ENCODE measurements at places on chromosomes 2 and 18.

- DNase-seq = no peak
These were observed 56.4 kb downstream of the KCNH7 start for GRCh38 chr2:162782138-162782537.

- no peak for DNase-seq
These were observed 187.4 kb upstream of the NCKAP5 start for GRCh38 chr2:133755480-133756300.

DNA sequence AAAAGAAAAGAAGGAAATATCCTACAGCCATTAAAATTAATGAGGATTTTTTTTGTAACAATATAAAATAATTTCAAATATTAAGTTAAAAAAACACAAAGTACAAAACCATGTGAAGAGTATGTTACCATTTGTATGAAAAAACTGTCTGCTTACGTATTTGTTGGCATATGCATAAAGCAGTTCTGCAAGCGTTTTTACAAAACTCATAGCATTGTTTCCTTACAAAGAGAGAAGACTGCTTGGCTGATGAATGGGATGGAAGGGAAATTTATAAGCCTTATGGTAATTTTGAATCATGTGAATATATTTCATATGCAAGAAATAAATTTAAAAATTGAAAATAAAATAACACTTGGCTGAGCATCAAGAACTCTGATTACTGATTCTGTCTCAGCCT, 63.1 kb downstream of the METTL4 start:
- DNase-seq = no peak

- no peak for DNase-seq
These were observed 51.0 kb downstream of the ABI2 start for GRCh38 chr2:203379156-203379555.

- no peak for DNase-seq
These were observed 31.2 kb upstream of the TBR1 start for GRCh38 chr2:161384864-161385263.

DNA sequence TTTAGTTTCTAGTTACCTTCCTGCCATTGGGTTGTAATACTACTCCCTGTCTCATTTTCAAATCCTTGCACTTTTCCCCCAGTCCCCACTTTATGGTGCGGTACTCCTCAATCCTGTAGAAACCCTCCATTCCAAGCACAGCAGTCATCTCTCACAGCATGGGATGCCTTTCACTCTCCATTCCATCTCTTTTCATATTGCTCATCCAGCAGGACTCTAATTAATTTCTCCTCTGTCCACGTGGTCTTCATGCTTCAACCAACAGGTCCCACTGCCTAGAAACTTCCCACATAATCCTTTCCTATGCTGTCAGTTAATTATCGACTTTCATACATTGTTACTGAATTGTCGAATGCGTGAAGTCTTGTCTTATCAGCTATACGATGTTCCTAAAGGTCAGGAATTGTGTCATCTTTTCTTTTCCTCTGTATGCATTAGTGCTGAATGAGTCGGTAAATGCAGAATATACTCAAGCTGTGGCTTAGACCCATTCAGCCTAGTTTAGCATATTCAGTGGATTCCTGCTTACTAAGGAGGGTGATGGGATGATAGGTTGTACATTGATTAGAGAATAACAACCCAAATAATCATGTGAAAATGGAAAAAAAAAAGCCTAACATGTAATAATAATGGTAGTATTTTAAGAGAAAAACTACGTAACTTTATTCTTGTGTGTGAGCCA, 89.7 kb downstream of the CRIM1 start:
- DNase-seq = no peak

- DNase-seq = no peak
These were observed 170.5 kb upstream of the KCNJ3 start for GRCh38 chr2:154527962-154528361.

GRCh38 chr2:61660511-61661388, 122.6 kb upstream of the XPO1 start:
- DNase-seq = no peak

DNA sequence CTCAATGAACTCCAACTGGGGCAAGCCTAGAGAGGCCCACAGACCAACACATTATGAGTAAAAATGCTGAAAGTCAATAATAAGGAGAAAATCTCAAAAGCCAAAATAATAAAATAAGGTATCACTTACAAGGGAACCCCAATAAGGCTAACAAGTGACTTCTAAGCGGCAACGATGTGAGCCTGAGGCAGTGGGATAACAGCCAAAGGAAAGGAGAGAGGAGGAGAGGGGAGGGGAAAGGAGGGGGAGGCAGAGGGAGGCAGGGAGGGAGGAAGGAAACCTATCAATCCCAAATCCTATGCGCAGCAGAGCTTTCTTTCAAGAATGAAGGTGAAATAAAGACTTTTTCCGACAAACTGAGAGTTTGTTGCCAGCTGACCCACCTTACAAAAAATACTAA, 6.0 kb upstream of the NFATC1 start:
- DNase-seq = no peak

GRCh38 chr2:60416221-60417008, 137.0 kb downstream of the BCL11A start:
- DNase-seq = no peak

- DNase-seq = no peak
These were observed 642.1 kb upstream of the ID2 start for GRCh38 chr2:8039732-8040131.

GRCh38 chr2:200812122-200813022, 662 bp downstream of the BZW1 start:
- peak; percentile 32 for DNase-seq

DNA sequence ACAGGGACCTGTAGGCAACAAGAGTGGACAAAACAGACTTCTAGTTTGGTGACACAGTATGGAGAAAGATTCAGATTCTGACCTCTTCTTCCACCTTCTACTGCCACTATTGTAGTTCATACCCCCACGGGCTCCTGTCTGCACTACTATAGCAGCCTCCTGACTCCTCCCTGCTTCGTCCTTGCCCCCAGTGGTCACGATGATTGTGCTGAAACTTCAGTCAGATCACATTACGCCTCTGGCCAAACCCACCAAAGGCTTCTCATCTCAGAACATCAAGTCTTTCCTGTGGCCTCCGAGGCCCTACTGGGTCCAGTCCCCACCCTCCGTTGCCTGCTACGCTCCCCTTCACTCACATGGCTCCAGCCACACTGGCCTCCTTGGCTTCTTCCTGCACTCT, 147.6 kb downstream of the CYP26B1 start:
- no peak for DNase-seq

- DNase-seq = no peak
These were observed 761 bp downstream of the ST8SIA5 start for GRCh38 chr18:46756025-46756558.

DNA sequence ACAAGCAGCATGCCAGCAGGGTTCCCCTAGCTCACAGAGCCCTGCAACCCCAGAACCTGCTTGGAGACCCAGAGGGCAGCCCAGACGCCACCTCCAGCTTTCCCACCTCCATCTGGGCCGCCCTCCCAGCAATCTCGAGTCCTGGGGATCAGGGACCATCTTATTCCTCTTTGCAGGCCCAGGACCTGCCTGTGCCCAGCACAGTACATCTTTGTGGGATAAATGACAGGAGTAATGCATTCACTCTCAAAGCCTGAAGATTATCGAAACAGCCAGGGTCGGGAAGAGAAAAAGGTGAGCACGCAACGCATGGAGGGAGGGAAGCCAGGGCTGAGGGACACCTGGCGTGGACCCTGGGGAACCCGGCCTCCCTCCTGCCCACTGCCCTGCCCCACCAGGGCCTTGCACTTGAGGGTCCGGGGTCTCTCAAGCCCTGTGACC, 144.1 kb downstream of the NDUFA10 start:
- DNase-seq = no peak

DNA sequence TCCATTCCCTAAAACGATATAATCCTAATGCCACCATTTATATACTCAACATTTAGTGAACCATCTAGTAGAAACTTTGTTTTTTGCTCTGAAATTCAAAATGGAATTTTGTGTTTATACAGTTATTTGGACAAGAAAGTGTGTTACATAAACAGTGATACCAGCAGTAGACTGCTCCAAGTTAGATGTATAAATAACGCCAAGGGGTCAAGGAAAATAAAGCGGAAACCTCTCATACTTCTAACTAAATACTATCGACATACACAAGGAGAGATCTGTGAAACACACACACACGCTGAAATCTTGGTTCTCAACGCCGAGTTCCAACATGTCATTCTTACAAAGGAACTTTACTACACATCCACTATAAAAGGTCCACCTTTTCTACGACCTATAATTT, 1.2 kb downstream of the TXNL1 start:
- DNase-seq = no peak

- no peak for DNase-seq
These were observed 30.1 kb upstream of the ITGA6 start for GRCh38 chr2:172397148-172397834.

DNA sequence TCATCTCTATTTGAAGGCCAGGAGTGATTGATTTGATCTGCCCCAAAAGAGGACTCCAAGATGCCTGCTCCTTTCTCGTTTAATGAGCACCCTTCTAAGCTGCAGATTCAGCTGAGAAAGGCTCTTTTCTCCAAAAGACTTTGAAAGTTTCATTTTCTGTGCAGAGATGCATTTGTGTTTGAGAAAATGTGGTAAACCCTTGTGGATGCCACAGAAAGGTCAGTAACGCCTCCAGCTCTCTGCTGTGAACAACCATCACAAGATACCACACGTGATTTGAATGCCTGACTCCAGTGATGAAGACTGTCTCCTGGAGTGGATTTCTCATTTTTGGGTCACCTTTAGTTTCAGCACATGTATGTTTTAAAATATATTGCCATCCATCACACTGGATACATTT, 35.0 kb upstream of the CCDC85A start:
- no peak for DNase-seq

DNA sequence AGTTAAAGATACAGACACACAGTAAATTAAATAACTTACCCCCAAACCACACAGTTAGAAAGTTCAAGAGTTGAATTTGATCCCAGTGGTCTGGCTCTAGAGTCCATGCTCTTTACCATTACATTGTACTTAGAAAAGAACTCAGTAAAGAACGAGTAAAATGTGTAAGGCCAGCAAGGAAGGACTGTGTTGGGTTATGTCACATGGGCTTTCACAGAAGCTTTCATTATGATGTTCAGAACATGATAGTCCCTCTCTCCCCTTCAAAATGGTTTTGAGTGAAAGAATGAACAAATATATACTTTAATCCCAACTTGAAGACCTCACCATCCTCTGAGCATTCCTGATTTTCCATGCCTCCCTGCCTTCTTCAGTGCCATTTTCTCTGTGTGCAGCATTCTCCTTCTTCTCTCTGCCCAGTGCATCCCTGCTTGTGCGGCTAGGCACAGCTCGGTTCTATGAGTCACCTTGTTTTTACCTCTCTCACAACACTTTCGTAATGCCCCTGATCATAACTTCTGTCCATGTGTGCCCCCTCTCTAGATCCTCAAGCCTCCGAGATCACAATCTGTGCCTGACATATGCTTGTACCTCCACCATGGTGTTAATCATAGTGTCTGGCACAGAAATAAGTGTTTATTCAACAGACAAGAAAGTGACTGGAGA, 22.0 kb downstream of the RASGRP3 start:
- no peak for DNase-seq

DNA sequence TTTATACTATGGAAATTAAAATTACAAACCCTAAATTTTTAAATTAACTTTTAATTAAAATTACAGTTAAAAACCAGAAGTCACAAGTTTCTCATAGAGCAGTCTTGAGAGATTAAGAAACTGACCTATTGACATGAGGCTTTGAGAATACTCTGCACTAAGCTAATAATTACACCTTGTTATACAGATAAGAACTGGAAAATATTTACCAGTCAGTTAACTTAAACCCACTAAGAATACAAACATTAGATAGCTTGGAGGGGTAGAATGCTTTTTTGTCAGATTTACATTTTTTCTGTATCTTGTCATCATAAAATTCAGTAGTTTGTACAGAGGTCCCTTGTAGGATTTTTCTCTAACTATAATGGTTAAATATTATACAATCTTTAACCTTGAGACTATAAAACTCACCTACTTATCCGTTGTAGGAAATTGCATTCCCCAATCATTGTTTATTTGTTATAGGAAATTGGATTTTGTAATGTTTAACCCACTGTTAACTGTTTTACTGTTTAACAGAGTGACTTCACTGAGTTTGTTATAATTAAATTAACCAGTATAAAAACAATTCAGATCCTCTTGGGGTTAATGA, 219.7 kb upstream of the PKDCC start:
- no peak for DNase-seq

GRCh38 chr18:69658103-69658502, 257.4 kb downstream of the DOK6 start:
- no peak for DNase-seq

DNA sequence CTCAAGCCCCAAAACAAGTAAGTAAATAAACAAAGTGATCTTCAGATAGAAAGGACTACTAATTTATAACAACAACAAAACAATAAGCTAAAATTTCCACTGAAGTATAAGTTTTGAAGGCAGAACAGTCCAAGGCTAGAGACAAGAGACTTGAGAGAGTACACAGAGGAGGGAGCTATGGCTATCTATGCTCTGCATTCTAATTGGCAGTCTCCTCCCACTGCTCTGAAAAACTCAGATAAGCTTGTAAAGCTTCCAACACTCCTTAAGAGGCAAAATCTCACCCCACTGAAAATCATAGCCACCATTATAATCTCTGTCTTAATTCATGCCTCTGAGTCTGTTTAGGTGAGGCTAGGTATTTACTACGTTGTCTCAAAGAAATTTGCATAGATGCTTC, 714.6 kb upstream of the LRATD1 start:
- no peak for DNase-seq

- no peak for DNase-seq
These were observed 93.1 kb downstream of the CABLES1 start for GRCh38 chr18:23228102-23229061.

- DNase-seq = no peak
These were observed 6.4 kb downstream of the NLRC4 start for GRCh38 chr2:32258242-32258641.

DNA sequence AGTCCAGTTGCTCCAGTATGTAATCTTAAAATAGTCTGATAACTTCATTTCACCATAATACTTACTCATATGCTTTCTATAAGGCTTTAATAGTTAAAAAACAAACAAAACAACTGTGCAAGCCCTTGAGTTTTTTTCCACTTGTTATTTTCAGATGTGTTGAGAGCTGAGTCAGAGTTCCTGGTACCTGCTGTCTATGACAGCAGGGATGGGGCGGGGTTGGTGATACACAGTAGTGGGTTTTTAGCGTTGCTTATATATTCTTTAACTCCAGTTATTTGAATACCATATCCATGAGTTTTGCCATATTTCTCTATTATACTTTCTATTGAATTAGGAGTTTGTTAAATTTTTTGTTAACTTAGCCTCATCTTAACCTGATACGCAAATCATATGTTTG, 5.0 kb downstream of the NAPG start:
- DNase-seq = no peak
